Endodermal cell (in vitro differentiated cells): ENCODE measurements at places on chromosomes 1 and 21. TPM values are rescaled to one million over a fixed set of nuclear protein-coding genes. Genes with fewer than 3 reads are reported as not detected.

Gene NBPF20
- total RNA-seq = 2.5 to 8.3 TPM (median 6.9 TPM) in 3 replicates

Gene BEND5
- 5.9 and 6.1 TPM in 2 replicates for total RNA-seq

DNA sequence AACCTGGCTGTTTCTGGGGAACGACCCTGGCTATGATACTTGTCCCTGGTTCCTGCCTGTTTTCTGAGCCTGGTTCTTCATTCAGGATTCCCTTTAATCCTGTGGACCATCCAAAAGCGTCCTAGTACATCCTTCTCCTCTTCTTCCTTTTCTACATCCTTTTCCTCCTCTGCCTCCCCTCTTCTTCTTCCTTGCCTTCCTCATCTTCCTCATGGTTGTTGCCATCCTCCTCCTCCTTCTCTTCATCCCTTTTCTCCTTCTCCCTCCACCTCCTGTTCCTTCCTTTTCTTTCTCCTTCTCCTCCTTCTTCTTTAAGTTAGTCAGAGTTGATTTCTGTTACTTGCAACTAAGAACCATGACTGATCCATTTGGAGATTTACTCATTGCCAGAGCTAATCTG is 197.8 kb downstream of the FOXD2 start:
- H3K27ac ChIP-seq = no peak overlapping the region
- peaks cover 33% of the 10 kb centered on the region for H3K27me3 ChIP-seq
- H3K4me1 ChIP-seq = no peaks in the 10 kb centered on the region
- H3K4me3 ChIP-seq = no peak overlapping the region
- DNase-seq = no peak
- H3K36me3 ChIP-seq = no peaks in the 10 kb centered on the region

DNA sequence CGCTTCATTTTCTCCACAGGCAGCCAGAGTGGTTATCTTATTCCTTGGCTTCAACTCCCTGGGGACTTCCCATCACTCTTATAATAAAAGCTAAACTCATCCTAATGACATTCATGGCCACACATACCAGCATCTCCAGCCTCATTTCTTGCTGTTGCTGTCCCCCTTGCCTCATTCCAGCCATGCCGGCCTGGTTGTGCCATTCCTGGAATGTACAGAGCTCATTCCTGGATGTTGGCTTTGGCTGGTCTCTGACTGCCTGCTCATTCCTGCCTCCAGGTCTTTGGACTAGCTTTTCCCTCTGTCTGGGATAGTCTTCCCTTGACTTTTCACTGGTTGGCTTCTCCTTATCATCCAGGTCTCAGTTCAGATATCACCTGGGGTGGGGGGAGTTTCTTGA is 2.4 kb upstream of the PEF1 start:
- no peaks in the 10 kb centered on the region for H3K36me3 ChIP-seq
- no peaks in the 10 kb centered on the region for H3K27me3 ChIP-seq
- peaks cover 12% of the 10 kb centered on the region for H3K4me1 ChIP-seq
- no peak overlapping the region for H3K27ac ChIP-seq
- DNase-seq = no peak

- no peaks in the 10 kb centered on the region for H3K36me3 ChIP-seq
- no peak overlapping the region for H3K27ac ChIP-seq
- H3K27me3 ChIP-seq = no peaks in the 10 kb centered on the region
- H3K4me1 ChIP-seq = peaks cover 2% of the 10 kb centered on the region
- H3K4me3 ChIP-seq = no peak overlapping the region
These were observed 81.8 kb downstream of the MPZL1 start for GRCh38 chr1:167803358-167804207.

- no peak overlapping the region for H3K4me3 ChIP-seq
- no peak overlapping the region for H3K27ac ChIP-seq
- H3K4me1 ChIP-seq = no peaks in the 10 kb centered on the region
- no peaks in the 10 kb centered on the region for H3K27me3 ChIP-seq
These were observed 229.1 kb downstream of the GPR52 start for GRCh38 chr1:174676856-174677255.

DNA sequence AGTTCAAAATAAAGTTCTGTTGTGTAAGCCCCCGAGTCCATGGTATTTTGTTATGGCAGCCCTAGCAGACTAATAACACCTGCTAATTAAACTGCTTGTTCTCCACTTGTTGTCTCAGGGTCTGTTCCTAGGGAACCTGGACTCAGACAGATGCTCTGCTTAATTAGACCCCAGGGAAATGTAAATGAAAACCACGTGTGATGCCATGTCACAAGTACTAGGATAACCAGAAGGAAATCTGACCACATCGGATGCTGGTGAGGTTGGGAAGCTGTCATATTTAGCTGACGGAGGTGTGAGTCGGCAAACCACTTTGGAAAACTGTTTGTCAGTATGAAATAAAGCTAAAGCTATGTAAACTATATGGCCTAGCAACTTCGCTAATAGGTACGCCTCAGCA is 19.6 kb downstream of the EDN2 start:
- peaks cover 3% of the 10 kb centered on the region for H3K4me1 ChIP-seq
- H3K27me3 ChIP-seq = no peaks in the 10 kb centered on the region
- no peaks in the 10 kb centered on the region for H3K36me3 ChIP-seq
- no peak overlapping the region for H3K27ac ChIP-seq

Gene TMEM82
- 0.46 and 0.54 TPM in 2 replicates for total RNA-seq

DNA sequence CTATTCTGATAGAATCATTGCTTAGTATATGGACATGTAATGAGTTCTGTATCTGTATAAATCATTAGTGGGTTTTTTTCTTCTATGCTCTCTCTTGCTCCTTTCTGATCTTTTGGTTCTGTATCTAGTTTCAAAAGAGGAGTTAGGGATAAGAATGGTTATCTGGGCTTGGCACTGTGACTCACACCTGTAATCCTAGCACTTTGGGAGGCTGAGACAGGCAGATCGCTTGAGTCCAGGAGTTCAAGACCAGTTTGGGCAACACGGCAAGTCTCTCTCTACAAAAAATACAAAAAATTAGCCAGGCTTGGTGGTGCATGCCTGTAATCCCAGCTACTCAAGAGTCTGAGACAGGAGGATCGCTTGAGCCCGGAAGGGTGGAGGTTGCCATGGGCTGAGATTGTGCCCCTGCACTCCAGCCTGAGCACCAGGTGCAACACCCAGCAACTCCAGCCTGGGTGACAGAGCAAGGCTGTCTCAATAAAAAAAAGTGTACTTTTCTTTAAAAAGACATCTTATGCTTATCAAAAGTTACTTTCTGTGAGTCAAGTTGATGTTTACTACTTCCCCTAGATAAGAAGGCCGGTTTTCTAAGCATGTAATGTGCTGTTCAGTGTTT is 27.7 kb upstream of the AXDND1 start:
- H3K27ac ChIP-seq = no peak overlapping the region
- no peak overlapping the region for H3K4me3 ChIP-seq
- H3K36me3 ChIP-seq = peaks cover 40% of the 10 kb centered on the region
- H3K4me1 ChIP-seq = no peaks in the 10 kb centered on the region

- H3K27me3 ChIP-seq = no peaks in the 10 kb centered on the region
- no peak overlapping the region for H3K4me3 ChIP-seq
- H3K4me1 ChIP-seq = peaks cover 7% of the 10 kb centered on the region
- no peaks in the 10 kb centered on the region for H3K36me3 ChIP-seq
- no peak overlapping the region for H3K27ac ChIP-seq
These were observed 4.3 kb downstream of the TAF5L start for GRCh38 chr1:229621663-229622062.

Gene GRHL3
- 0.31 to 1.8 TPM (median 1.5 TPM) in 3 replicates for total RNA-seq

Gene AVPR1B
- 0.45 TPM in 1 of 3 replicates, not detected in the others for total RNA-seq

DNA sequence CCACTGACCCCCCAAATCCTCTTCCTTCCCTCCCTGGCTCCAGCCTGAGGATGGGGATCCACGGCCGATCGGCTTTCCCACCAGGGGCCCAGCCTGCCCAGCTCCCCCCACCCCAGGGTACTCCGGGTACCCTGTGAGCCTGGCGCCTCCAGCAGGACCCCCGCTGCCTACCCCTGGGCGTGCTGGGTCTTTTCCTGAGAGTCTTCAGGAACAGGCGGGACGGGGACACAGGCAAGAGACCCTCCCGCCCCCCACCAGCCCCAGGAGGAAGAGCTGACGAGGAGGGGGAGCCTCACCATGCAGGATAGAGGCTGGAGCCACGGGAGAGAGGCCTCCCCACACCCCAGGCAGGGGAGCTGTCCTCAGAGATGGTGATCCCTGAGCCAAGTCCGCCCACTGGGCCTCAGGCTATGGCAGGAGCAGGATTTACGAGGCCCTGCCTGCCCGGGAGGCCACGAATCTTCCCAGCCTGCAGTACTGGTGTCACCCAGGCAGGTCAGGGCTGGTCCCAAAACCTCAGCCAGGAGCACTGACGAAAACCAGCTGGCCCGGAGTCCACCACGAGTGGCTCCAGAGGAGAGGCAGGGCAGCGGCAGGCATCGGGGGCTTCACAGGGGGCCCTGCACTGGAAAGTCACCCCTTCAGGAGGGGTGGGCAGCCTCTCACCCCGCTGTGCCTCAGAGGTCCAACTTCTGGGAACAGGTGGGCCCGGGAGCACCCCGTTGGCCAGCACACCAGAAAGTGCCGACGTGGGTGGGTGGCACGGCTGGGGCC is 58.0 kb downstream of the MEGF6 start:
- no peak overlapping the region for H3K27ac ChIP-seq
- DNase-seq = no peak
- H3K4me3 ChIP-seq = no peak overlapping the region
- H3K36me3 ChIP-seq = no peaks in the 10 kb centered on the region
- H3K27me3 ChIP-seq = no peaks in the 10 kb centered on the region

Gene TPTE
- total RNA-seq = not detected in 2 replicates

Gene PDC
- not detected in 3 replicates for total RNA-seq

Gene MROH9
- not detected in 2 replicates for total RNA-seq

Gene EPHX1
- total RNA-seq = 74.6 and 84.1 TPM in 2 replicates

DNA sequence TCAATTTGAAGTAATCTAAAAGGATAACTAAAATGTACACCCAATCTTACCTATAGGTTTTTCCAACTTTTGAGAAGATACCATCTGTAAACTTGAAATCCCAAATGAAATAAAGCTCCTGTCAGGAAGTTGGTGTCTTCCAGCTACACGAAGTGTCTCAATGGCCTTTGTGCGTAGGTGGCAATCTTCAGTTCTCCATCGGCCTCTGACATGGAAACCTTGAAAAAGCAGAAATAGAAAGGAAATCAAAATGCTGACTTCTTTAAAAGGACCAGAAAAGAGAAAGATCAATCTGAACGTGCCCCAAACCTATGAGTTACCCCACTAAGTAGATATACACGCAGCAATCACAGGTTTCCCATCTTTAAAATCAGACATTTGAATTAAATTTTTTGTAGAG is 10.0 kb downstream of the MKNK1 start:
- H3K36me3 ChIP-seq = peaks cover 26% of the 10 kb centered on the region
- no peaks in the 10 kb centered on the region for H3K4me1 ChIP-seq
- no peak overlapping the region for H3K4me3 ChIP-seq
- DNase-seq = no peak

DNA sequence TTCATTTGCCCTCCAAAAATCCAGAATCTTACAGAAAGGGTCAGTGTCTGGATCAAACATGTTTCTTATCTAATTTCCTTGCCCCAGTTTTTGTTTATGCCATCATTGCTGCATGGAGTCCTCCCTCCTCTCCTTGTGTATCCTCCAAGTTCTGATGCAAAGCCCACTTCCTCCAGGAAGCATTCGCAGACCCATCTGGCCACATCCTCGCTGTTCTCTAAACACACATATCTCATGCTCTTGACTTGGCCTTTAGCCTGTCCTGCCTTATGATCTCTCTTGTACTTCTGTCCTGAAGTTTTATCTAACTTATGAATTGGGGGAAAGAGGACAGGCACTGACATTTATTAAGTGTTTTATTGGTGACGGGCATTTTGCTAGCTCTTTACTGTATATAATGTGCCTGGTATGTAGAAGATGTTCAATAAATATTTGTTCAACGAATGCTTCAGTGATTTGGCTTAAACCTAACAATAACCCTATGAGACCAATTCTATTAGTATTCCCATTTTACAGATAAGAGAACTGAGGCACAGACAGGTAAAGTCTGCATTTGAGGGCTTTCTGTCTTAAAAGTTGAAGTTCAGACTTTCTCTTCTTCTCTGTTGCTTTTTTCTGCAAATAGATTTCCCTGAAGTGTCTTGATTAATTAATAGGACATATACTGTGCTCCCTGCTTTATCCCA is 19.2 kb upstream of the ID3 start:
- no peak overlapping the region for H3K27ac ChIP-seq
- no peak for DNase-seq
- no peaks in the 10 kb centered on the region for H3K4me1 ChIP-seq

- H3K4me1 ChIP-seq = no peaks in the 10 kb centered on the region
- H3K27ac ChIP-seq = no peak overlapping the region
- H3K36me3 ChIP-seq = no peaks in the 10 kb centered on the region
- H3K27me3 ChIP-seq = peaks cover 45% of the 10 kb centered on the region
These were observed 848 bp downstream of the DNM3 start for GRCh38 chr1:171841931-171842761.

DNA sequence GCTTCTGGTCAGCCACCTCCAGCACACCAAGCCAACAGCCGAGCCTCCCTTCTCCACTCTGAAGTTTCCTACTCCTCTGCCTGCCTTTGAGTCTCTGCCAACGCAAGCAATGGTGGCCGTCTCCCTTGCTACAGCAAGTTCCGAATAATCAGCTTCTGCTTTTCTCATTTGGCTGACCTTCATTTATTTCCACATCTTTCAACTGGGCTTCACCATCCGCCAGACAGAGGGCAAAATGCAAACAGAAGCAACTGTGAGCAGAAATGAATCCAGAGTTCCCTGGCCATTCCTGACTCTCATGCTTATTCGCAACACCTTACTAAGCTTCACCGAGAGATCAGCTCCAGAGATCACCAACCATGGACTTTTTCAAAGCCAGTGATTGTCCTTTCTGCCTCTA is 621.0 kb downstream of the NPHP4 start:
- H3K27me3 ChIP-seq = no peaks in the 10 kb centered on the region
- H3K4me3 ChIP-seq = no peak overlapping the region
- H3K36me3 ChIP-seq = no peaks in the 10 kb centered on the region
- no peak for DNase-seq

- H3K4me1 ChIP-seq = no peaks in the 10 kb centered on the region
- no peaks in the 10 kb centered on the region for H3K36me3 ChIP-seq
- H3K27ac ChIP-seq = no peak overlapping the region
- no peaks in the 10 kb centered on the region for H3K27me3 ChIP-seq
- no peak overlapping the region for H3K4me3 ChIP-seq
These were observed 66.5 kb downstream of the ST3GAL3 start for GRCh38 chr1:43773821-43774220.

Gene FMO1
- total RNA-seq = not detected in 3 replicates

DNA sequence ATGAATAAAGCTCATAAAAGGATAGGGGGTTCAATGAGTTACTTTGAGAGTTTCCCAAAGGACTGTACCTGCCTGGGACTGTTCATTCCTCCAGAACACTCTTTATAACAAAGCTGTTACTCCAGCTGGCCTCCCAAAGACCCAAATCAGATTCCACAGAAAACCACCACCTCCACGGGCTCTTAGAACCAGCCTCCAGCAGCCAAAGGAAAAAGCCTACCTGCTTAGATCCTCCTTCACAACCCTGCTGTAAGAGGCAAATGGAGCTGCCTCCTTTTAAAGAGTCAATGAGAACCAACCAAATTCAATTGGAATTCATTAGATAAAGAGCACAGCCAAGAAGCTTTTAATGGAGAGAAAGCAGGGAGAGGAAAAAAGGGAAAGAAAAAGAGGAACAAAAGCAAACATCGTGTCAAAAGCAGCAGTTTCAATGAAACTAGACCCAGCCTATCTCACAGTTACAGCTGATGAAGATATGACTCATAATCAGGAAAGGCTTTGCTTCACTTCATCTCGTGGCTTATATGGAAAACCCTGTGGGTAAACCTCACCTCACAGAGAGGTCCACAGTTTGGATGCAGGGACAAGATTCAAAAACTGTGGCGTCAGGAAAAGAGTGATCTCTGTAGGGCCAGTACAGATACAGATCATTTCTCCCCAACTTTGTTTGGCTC is 27.8 kb upstream of the FMO4 start:
- no peak overlapping the region for H3K27ac ChIP-seq
- peaks cover 7% of the 10 kb centered on the region for H3K4me1 ChIP-seq
- DNase-seq = no peak
- H3K36me3 ChIP-seq = no peaks in the 10 kb centered on the region
- H3K4me3 ChIP-seq = no peak overlapping the region
